ENCODE measurements at places on chromosomes 12 and 14.

GRCh38 chr12:9936591-9936990, 4.4 kb upstream of the CLEC2A start:
- DNase-seq: no peak

GRCh38 chr12:131463174-131463573, 247.7 kb upstream of the SFSWAP start:
- DNase-seq: no peak

DNA sequence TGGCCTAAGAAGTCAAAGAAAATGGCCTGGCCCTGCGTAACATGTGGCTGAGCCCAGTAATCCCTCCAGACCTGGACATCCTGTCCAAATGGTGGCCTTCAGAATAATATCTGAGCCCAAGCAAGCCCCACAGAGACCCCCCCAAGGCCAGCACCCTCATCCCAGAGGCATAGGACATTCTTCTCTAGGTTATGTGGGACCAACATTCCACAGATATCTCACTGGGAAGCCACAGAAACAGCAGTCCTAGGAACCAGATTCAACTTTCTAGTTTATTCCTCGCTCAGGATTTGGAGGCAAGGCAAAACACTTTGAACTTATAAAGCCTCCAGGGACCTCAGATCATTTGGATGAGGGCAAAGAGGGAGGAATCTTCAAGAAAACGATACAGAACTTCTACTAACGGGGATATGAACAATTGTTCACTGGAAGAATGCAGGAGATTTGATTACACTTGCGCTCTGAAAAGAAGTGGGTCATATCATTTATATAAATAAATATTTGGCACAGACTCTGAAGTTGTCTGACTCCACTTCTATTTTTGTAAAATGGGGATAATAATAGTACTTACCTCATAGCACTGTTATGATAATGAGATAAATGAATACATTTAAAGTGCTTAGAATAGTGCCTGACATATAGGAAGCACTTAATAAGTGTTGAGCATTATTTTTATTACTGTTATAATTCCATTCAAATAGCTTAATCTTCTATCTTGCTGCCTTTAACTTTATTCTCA, 171.5 kb downstream of the NUAK1 start:
- DNase-seq: no peak

GRCh38 chr14:68522510-68523325, 270.1 kb downstream of the ZFP36L1 start:
- DNase-seq: no peak

DNA sequence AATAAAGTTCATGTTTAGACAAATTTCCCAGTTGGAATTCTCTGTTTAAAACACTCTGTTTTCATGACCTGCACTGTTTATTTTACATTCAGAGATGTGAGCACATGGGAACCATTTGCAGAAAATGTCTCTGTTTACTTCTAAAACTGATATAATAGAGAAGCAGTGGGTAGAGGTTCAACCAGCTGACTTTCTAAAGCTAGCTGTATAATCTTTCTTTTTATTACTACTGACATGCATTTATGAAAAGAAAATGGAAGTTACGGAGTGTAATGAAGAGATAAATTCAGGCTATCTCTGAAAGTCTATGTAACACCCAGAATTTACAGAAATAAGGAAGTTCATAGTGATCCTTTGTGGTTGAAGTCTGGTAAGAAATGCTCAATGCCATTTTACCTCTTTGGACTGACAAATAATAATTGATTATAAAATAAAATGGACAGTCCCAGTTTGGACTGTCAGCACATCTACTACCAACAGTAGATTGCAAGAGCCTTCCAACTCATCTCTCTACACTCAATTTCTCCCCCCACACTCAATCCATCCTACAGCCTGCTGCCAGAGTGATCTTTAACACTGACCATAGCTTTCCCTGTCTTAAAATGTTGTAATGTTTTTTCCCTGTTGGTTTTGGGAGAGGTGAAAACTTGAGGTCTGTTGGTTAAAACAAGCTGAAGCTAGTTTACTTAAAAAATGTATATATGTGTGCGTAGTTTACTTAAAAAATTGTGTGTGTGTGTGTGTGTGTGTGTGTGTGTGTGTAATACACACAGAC, 137.4 kb downstream of the AEBP2 start:
- no peak for DNase-seq

DNA sequence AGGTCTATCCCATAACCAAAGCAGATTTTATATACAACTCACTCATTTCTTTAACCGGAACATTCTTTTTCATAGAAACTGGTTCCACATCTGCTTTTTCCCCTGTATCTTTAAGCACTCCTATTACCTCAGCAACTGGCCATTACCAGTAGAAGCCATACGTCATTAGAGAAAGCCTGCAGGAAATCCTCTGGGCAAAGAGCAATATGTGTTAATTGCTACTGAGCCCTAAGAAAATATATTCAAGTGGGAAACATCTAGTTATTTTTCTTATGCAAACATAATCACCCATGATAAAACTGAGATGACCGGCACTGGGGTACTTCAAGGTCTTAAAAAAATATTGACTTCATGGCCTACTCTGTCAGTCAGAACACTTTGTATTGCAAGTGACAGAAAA, 28.2 kb upstream of the CPSF6 start:
- DNase-seq: no peak

GRCh38 chr12:32265951-32266350, 133.4 kb upstream of the FGD4 start:
- no peak for DNase-seq

- DNase-seq: no peak
Observed at GRCh38 chr12:96912261-96912660, 5.2 kb downstream of the NEDD1 start.

- DNase-seq: no peak
Observed at GRCh38 chr12:62694632-62695031, 228.0 kb downstream of the MON2 start.

DNA sequence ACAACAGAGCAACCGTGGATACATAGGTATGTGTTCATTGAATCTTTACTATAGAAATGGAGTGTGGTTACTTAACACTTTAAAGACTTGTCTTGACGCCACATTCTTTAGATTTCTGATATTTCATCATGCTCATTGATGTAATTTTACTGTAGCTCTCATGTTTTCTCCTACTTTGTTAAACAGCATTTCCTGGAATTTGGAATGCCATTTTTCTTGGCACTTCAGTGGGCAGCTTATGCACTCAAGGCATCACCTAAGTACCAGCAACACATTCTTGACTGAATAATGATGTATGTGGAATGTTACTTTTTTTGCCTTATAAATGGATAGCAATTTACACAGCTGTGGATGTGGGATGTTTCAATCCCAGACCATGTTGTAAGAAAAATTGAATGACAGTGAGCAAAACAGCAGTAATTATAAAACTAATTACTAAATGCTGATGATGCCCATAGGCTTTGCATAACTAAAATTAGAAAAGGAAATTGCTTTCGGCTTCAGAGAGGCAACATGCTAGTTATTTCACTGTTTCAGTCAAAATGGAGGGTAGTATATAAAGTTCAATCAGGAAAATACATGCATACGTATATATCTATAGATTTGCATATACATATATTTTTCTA, 298.5 kb downstream of the NPAS3 start:
- DNase-seq: no peak

GRCh38 chr12:68393417-68393816, 61.3 kb upstream of the MDM1 start:
- no peak for DNase-seq

- no peak for DNase-seq
Observed at GRCh38 chr14:91674911-91675310, 57.0 kb downstream of the CATSPERB start.

GRCh38 chr12:2194571-2194970, 141.8 kb downstream of the CACNA1C start:
- DNase-seq: no peak

- no peak for DNase-seq
Observed at GRCh38 chr12:109489016-109489954, 11.9 kb downstream of the UBE3B start.

DNA sequence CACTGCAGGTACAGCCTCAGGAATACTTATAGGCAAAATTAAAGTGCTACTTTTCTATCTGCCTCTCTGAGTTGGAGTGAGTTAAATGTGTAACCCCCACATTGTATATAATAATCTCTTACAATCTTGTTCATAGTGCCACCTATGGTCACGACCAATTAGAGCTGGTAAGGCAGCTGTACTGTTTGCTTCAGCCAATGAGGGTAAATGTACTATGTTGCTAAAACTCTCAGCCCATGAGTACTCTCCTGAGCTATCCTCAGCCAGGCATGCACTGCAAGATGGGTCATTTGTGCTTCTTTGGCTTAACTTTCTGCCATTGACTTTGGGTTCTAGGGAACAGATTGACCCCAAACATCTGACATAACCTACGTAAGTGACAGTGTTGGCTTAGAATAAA, 15.0 kb upstream of the MDM2 start:
- peak; percentile 23 for DNase-seq

- no peak for DNase-seq
Observed at GRCh38 chr12:112988224-112988623, 9.9 kb downstream of the OAS2 start.

DNA sequence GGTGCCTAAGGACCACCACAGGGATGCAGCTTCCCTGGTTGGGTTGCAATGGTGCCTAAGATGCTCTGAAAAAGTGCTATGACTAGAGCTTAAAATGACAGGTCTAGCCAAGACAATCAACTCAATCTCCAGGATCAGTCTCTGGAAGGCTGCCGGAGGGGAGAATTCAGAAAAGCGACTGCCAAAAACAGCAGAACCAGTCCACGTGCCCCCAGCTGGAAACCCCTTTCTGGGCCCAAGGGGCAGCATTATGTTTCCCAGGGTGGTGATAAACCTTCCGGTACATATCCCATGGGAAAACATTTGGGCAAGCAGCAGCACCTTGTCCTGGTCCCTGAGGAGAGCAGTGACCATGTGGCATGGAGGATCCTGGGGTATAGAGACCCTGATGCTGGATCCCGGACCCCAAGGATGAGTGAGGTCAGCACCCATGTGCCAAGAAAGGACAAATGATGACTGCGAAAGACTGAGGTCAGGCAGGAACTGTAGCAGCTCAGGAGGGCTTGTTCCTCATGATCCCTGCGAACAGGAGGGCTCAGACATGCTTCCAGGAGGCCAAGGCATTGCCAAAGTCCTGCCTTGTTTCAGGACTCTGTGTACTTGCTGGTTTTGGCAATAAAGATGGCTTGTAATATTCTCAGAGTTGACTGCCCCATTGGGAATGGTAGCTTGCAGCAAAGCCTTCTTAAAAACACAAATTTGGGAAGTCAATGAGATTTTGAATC, 49.9 kb upstream of the LTBP2 start:
- DNase-seq: no peak

- no peak for DNase-seq
Observed at GRCh38 chr12:31772685-31773222, 43.9 kb upstream of the AMN1 start.

DNA sequence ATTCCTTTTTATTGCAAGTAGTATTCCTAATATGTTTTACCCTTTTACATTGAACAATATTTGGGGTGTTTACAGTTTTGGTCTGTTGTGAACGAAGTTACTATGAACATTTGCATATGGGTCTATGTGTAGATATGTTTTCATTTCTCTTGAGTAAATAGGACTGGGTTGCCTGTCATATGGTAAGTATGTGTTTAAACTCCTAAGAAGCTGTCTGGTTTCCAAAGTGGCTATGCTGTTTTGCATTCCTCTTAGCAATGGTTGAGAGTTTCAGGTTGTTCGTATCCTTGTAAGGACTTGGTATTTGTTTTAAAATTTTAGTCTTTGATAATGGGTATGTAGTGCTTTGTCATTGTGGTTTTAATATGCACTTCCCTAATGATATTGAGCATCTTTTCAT, 6.3 kb downstream of the METAP2 start:
- DNase-seq: no peak

DNA sequence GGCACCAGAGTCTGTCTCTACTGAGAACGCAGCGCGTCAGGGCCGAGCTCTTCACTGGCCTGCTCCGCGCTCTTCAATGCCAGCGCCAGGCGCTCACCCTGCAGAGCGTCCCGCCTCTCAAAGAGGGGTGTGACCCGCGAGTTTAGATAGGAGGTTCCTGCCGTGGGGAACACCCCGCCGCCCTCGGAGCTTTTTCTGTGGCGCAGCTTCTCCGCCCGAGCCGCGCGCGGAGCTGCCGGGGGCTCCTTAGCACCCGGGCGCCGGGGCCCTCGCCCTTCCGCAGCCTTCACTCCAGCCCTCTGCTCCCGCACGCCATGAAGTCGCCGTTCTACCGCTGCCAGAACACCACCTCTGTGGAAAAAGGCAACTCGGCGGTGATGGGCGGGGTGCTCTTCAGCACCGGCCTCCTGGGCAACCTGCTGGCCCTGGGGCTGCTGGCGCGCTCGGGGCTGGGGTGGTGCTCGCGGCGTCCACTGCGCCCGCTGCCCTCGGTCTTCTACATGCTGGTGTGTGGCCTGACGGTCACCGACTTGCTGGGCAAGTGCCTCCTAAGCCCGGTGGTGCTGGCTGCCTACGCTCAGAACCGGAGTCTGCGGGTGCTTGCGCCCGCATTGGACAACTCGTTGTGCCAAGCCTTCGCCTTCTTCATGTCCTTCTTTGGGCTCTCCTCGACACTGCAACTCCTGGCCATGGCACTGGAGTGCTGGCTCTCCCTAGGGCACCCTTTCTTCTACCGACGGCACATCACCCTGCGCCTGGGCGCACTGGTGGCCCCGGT, at the start of gene PTGDR:
Gene PTGDR, plus strand, starts transcription at position 198 of the 778 bp plus-strand sequence. Its CDS starts 117 bp downstream, at position 315.
- DNase-seq: no peak

DNA sequence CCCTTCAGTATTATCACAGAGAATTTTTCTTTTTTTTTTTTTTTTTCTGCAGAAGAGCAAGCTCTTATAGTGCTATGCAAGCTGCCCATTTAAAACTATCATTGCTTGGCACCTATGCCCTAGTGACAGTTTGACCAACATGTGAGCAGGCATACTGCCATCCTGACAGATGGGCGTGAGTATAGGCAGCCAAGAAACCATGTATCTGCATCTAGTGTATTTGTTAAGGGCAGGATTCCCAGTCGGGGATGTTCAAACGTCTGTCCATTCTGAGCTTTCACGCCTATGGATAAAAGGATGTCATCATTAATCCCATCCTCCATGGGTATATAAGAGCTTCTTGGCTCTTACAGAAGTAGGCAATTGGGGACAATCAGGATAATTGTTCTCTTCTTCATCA, 8.8 kb downstream of the VRK1 start:
- no peak for DNase-seq

GRCh38 chr14:23145794-23146350, 26.8 kb upstream of the CEBPE start:
- DNase-seq: no peak

All from frontal cortex (tissue), 4 donors.